WTC11 (cell line): ENCODE measurements at places on chromosomes 2 and 18. TPM values are rescaled to one million over a fixed set of nuclear protein-coding genes. Genes with fewer than 3 reads are reported as not detected.

STRADB gene
- 35.4 to 37.4 TPM (median 36.7 TPM) in 3 replicates for total RNA-seq

DNA sequence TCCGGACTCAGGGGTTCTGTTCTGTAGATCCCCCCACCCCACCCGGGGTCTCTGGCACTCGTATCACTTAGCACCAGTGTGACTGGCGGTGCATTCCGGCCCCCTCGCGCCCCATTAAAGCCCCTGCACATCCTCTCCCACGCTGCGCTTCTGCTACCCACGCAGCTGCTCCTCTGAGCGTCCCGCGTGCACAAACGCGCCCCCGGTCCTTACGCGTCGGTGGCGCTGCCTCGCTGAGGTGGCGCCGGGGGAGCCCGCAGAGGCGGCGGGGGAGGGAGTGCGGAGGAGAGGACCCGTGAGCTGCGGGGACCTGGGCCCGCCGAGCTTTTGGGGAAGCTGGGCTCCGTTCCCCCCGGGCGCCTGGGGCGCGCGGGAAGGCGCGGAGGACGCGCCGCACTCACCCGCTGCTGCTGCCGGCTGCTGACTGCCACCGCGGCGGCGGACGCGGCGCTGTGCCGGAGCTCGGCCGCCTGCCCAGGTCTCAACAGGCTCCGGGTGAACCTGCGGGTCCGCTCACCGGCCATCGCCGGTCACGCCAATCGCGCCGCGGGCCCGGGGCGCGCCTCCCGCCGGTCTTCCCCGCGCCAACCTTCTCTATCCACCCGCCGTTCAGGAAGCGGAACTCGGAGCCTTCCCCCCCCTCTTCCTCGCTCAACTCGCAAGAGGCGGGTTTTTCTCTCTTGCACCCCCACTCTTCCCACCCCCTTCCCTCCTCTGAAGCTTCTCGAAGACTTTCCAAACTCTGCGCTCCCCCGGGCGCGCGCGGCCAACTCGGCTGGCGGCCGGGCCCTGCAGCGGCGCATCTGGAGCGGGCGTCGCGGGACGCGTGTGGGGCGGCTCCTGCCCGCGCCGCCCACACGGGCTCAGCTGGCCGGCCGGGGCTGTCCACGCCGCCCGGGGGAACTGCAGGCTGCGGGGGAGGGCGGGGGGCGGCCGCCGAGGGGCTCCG lies at the start of gene DOCK10:
DOCK10 (minus strand) TSS at position 618 of the 949 bp plus-strand sequence; CDS start at position 524, 94 bp downstream.
- peak; percentile 39 for DNase-seq

- no peak for DNase-seq
These were observed 37.4 kb downstream of the SH3BP4 start for GRCh38 chr2:234989183-234989701.

GRCh38 chr2:230343747-230344146 lies 16.8 kb downstream of the SP140L start:
- no peak for DNase-seq

DNA sequence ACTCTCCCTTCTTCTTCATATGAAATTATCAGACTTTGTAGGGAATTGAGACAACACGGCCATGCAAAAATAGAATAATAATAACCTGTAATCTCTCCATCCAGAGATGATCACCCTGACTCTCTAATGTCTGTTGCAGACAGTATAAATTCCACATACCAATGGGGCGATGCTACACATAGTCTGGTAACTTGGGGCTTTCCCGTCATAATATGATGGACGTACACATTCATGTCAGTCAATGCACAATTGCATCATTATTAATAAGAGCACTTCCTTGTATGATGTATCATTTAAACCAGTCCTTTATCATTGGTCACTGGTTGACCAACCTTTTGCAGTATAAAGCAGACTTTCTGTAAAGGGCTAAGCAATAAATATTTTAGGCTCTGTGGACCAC lies 39.5 kb upstream of the SCLY start:
- DNase-seq, result no peak

- DNase-seq, result no peak
These were observed 627.6 kb upstream of the PKDCC start for GRCh38 chr2:41420219-41420618.
